ENCODE measurements at places on chromosomes 4 and X.

DNA sequence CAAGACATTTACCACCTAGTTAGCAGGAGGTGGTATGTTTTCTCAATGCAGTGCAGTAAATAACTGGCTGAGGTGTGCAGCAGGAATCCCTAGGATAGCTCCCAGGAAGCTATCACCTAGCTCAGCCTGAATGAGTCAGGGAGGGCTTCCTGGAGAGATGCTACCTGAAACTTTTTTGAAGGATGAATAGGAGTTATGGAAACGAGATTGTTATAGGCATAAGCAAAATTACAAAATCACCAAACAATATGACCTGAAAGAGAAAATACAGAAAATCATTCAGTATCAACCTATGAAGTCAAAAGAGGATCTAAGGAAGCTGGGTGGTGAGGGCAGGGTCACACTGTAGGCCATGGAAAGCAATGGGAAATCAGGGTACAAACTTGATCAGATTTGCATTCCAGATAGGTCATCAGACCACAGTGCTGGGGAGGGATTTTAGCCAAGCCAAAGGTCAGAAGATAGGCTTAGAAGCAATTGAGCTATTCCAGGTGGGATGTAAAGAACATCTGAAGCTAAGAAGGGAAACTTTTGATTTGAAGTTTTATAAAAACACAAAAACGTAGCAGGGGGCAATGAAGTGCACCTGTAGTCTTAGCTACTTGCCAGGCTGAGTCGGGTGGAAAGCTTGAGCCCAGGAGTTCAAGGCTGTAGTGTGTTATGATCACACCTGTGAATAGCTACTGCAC lies 11.3 kb downstream of the AREG start:
- no peak for DNase-seq

DNA sequence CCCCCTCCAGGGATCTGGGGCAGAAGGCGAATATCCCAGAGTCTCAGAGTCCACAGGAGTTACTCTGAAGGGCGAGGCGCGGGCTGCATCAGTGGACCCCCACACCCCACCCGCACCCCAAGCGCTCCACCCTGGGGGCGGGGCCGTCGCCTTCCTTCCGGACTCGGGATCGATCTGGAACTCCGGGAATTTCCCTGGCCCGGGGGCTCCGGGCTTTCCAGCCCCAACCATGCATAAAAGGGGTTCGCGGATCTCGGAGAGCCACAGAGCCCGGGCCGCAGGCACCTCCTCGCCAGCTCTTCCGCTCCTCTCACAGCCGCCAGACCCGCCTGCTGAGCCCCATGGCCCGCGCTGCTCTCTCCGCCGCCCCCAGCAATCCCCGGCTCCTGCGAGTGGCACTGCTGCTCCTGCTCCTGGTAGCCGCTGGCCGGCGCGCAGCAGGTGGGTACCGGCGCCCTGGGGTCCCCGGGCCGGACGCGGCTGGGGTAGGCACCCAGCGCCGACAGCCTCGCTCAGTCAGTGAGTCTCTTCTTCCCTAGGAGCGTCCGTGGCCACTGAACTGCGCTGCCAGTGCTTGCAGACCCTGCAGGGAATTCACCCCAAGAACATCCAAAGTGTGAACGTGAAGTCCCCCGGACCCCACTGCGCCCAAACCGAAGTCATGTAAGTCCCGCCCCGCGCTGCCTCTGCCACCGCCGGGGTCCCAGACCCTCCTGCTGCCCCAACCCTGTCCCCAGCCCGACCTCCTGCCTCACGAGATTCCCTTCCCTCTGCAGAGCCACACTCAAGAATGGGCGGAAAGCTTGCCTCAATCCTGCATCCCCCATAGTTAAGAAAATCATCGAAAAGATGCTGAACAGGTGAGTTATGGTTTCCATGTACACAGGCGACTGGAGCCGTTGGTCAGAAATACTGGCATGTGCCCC lies at the start of gene CXCL1:
CXCL1 (plus strand) TSS at position 264 of the 926 bp plus-strand sequence; CDS start at position 342, 78 bp downstream.
- DNase-seq, result no peak

GRCh38 chr4:98542011-98542410 lies 116.4 kb downstream of the TSPAN5 start:
- DNase-seq, result no peak

DNA sequence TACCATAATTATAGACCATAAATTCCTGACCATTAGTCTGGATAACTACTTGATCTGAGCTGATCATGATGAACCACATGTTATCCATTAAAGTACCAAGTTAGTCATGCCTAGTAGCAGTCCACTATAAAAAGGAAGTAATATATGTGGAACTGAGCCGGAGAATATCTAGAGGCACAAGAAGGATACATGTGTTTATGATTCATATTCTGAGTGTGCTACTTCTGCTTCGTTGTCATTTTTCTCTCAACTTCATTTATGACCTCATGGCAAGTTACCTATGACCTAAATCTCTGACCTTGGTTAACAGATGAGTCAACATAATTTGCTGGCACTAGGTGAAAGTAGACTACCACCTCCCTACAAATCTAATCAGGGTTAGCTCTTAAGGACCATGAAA lies 56.5 kb upstream of the ANKRD17 start:
- DNase-seq, result no peak

DNA sequence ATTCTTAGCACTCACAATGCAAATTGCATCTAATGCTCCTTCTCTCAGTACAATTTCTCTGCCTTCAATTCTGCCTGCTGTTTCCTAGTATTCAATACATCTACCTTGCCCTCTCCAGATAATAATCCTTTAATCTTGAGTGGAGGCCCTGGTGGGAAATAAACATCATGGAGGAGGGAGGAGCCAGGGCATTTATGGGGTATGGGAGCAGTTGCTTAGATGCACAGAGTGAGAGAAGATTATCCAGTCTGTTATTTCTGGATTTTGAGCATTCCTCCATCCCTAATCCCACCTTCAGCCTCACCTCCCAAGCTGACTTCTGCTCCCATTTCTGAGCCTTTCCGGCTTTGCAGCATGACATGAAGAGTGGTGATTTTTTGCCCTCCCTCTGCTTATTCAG lies 127.9 kb upstream of the PPP3CA start:
- no peak for DNase-seq

DNA sequence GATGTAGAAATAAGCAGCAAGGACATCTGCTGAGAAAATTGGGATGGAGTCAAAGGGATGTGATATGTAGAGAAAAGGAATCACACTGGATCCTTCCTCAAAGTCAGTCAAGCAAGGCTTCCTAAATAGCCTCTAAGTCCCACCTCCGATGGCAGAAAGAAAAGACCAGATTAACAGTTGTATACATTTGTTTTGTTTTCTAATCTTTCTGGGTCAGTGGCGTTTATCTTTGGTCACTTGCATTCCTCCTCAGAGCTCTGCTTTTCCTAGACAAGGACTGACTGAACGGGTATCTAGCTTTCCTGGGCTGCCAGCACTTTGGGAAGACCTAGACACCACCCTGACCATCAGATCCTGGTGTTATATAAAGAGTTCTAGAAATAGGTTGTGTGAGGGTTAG lies 23.2 kb downstream of the PACRGL start:
- no peak for DNase-seq

- no peak for DNase-seq
Observed at GRCh38 chr4:61628282-61628681, 428.2 kb downstream of the ADGRL3 start.

GRCh38 chr4:38091636-38092035 lies 131.4 kb downstream of the PTTG2 start:
- DNase-seq, result no peak

DNA sequence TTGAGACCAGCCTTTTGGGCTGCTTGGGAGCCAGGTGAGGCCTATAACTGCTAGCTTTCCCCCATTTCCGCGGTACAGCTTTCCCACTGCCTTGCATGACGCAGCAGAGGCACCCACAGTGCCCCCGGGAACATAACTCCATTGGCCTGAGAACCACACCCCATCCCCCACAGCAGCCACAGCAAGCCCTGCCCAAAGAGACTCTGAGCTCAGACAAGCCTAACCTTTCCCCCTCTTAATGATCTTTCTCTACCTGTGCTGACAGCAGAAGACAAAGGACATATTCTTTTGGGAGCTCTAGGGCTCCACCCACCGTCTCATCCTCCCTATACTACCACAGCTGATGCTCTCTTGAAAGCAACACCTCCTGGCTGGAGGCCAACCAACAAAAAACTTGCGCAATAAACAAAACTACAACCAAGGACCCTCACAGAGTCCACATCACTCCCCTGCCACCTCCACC lies 114.8 kb downstream of the FANCB start:
- no peak for DNase-seq

DNA sequence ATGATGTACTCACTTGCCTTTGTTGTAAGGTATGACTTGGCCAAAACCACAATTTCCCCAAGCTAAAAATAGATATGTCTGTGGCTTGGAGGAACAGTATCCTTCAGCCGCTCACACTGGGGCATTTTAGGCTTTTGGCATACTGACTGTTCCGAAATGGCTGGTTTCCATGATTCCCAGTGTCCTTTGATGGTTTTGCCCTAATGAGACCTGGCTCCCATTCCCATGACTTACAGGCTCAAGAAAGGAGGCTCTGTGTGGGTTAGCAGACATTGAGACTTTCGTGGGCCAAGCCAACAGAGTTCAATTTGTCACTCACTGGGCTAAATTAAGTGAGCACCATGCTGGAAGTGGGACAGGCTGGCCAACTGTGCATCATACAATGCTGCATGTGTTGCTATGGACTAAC lies 150.6 kb downstream of the CEP135 start:
- DNase-seq, result no peak

- DNase-seq, result no peak
Observed at GRCh38 chr4:184907216-184907615, 81.4 kb upstream of the ACSL1 start.

DNA sequence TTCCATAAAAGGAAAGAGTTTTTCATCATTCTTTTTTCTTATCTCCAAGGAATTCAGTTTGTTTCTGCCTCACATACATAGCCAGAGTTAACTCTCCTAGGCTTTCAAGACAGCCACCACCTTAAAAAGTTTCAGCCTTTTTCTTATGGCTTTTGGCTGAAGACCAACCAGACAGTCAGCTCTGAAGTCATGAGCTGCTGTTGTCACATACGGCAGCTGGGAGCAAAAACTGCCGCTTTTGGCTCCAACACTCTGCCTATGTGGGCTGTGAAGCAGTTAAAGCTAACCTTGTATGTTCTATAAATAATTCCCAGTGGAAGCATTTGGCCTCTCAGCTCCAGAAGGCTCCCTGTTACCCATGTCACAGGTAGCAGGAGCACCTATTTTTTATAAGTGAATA lies 104.1 kb downstream of the KLHL4 start:
- DNase-seq, result no peak

DNA sequence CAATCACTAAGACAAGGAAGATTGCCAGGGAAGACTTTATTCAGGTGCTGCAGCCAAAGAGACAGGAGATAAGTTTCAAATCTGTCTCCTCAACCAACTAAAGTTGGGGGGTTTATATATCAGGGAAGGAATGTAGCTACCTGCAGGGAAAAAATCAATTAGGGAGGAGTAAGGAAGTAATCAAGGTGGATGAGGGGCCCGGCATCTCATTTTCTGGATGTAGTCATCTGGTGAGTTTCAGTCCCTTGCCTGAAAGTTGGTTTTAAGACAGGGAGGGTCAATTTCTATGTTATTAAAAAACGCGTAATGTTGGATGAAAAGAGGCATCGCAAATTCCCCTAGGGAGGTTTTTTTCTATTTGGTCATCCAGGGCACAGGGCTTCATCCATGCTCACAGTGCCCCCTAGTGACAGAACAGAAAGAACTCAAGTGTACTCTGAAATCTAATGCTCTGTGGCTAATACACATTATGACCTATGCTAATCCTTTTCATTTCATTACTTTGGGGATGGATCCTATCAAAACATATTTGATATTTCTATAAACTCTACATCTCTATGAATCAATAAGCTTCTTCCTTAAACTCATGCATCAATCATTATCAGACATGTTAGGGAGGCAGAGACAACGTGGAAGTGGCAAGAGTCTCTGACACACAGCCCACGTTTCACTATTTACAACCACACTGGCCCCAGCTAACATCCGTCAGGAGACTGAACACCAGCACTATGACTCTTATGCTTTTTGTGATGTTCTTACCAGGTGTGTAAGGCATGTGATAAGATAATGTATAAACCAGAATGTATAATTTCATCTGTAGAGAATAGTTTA lies 1577.0 kb upstream of the TENM3 start:
- no peak for DNase-seq

DNA sequence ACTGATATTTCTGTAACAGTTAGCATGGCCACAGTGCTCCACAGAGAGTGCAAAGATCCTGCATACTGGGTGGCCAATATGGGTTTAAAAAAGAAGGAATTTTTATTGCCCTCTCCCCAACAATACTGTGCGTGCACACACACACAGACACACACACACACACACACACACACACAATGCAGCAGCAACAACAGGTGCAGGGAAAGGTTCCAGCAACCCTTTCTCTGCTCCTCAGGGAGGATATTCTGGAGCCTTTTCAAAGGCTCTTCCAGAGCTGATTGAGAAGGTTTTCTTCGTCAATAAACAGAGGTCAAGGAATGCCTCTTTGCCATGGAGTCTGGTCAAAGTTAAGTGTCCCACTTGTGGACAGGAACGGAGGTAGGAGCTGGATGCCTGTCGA lies 84.8 kb upstream of the ZFP42 start:
- DNase-seq, result no peak

GRCh38 chrX:69065451-69065850 lies 99.8 kb downstream of the PJA1 start:
- DNase-seq, result no peak

GRCh38 chr4:109164011-109164410 lies 138.4 kb downstream of the COL25A1 start:
- DNase-seq, result no peak

- no peak for DNase-seq
Observed at GRCh38 chr4:151940291-151940690, 179.5 kb upstream of the GATB start.

DNA sequence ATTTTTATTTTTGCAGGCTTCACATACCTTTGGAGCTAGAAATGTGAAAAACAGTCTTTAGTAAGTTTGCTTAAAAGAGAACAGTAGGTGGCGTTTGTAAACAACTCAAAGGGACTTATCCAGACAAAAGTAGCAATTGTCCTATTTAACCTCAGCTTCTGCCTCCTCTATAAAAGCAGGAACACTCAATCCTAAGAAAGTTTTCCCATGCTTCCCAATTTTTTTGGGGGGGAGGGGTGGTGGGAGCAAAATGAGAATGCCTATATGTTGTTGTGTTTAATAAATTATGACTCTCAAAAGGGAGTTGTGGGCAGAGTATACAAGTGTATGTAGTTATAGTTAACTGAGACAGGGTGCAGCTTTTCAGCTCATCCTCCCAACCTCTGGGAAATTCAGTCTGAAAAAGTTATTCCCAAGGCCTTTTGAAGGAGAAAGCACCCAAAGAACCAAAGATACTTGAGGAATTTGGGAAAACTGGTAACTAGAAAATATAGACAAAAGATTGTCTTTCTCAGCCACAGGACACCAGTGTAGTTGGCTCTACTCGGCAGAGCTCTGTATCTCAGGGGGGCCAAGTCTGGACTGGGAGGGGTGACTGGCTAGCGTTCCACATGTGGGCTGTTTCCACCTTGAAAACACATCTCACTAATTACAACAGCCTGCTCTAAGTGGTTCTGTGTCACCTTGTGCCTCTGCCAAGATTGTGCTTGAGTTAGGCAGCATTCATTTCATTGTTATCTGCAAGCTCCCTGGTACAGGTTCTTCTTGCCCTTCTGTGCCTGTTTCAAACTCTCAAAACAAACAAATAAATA lies 2.8 kb downstream of the SFRP2 start:
- no peak for DNase-seq
